ENCODE measurements at places on chromosomes 1 and 21.
A peak's percentile ranks its signal among the peaks of the same experiment; 100 is the strongest.

GRCh38 chr1:97619706-97620105 is 301.1 kb downstream of the DPYD start:
- DNase-seq, result no peak

DNA sequence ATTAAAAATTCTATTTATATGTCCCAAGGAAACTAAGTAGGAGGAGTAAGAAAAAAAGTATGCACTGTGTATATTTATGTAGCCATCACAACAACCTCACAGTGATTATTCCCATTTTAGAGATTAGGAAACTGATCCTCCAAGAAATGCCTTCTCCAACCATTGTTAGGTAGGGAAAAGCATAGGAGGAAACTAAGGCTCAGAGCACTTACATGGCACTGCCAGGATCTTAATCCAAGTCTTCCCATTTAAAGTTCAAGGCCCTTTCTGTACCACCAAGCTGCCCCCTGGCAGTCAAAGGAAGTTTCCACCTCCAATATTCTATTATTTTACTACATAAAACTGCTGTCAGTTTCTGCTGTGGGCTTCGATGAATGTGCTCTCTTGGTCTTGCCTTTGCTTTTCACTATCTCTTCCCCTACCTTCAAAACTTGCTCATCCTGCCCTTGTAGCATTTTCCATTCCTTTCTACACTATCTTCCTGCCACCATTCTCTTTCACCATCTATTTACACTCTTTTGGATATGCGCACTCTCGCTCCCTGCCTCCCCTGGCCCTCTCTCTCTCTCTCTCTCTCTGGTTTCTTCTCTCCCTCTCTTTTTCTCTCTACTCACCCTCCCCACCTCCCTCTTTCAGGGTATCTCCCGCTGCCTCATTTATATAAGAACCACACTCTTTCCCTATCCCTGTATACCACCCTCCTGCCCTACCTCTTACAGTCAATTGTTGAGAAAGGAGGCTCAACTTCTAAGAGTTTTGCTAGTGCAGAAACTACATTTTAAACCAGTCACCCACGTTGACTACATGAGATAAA is 34.0 kb downstream of the PUM1 start:
- no peak for DNase-seq

- DNase-seq, result no peak
Observed at GRCh38 chr1:17148950-17149608, 29.8 kb upstream of the PADI2 start.

- DNase-seq, result no peak
Observed at GRCh38 chr1:93814795-93815340, 64.1 kb downstream of the DNTTIP2 start.

- DNase-seq, result no peak
Observed at GRCh38 chr1:234721476-234722269, 111.7 kb upstream of the IRF2BP2 start.

GRCh38 chr1:110125810-110126209 is 13.6 kb downstream of the UBL4B start:
- peak; percentile 58 for DNase-seq

GRCh38 chr1:31588751-31589515 is 12.6 kb downstream of the TINAGL1 start:
- DNase-seq, result no peak

- no peak for DNase-seq
Observed at GRCh38 chr1:54882519-54882918, 4.5 kb downstream of the DHCR24 start.

DNA sequence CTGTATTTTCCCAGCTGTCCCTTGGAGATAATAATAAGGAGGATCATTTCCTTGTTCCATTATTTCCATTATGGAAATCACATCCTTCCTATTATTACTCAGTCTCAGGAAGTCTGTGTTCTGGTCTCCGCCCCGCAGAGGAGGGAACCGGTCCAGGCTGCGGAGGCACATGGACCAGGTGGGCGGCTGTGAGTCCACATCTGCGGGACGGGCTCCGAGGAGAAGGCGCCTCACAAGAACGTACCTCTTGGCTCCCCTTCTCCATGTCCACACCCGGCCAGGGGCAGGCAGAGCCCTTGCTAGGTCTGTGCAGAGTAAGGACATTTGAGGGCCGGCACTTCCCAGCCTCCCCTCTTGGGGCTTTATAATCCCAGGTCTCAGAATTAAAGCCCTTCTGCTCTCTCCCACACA is 14.6 kb downstream of the RAB7B start:
- no peak for DNase-seq

DNA sequence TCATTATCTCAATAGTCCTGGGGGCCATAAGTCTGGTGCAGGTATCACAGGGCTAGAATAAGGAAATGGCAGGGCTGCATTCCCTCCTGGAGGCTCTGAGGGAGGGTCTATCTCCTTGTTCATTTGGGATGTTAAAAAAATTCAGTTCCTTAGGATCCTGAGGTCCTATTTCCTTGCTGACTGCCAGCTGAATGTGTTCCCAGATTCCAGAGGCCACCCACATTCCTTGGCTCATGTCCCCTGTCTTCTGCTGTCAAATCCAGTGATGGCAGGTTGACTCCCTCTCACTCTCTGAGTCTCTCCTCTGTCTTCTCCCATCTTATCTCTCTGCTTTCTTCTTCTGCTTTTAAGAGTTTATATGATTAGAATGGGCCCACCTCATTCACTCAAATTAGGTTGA is 400.6 kb downstream of the PTPRU start:
- no peak for DNase-seq

GRCh38 chr1:189971656-189972055 is 506.0 kb downstream of the BRINP3 start:
- DNase-seq, result no peak

DNA sequence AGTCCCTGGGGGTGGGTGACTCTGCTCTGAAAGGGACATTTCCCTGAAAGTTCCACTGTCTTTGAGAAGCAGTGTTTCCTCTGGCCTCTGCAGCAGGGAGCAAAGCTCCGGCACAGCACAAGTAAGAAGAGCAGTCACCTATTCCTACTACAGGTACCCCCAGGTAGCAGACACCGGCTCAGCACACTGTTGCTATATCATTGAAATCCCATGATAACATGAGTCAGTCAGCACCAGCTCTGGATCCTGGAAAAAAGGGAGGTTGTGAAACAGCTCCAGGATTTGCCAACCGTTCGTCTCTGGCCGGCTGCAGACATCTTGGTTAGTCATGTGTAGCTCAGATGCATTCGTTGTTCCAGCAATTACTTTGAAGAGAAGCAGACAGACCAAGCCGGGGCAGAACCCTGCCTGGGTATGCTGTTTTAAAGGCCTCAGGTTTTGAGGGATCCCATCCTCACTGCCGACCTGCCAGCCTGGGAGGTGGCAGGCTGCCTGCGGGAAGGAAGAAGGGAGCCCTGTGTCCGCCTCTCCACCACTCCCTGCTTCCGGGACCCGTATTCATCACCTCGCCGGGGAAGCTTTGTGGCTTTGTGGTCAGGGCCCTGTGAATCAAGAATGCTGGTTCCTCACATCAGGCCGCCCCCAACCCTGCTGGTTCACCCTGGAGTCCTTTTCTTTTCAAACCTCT is 139.2 kb downstream of the CLIC6 start:
- no peak for DNase-seq

- no peak for DNase-seq
Observed at GRCh38 chr1:44347280-44347679, 7.8 kb downstream of the ERI3 start.

- no peak for DNase-seq
Observed at GRCh38 chr1:200373811-200374231, 36.0 kb downstream of the ZNF281 start.

DNA sequence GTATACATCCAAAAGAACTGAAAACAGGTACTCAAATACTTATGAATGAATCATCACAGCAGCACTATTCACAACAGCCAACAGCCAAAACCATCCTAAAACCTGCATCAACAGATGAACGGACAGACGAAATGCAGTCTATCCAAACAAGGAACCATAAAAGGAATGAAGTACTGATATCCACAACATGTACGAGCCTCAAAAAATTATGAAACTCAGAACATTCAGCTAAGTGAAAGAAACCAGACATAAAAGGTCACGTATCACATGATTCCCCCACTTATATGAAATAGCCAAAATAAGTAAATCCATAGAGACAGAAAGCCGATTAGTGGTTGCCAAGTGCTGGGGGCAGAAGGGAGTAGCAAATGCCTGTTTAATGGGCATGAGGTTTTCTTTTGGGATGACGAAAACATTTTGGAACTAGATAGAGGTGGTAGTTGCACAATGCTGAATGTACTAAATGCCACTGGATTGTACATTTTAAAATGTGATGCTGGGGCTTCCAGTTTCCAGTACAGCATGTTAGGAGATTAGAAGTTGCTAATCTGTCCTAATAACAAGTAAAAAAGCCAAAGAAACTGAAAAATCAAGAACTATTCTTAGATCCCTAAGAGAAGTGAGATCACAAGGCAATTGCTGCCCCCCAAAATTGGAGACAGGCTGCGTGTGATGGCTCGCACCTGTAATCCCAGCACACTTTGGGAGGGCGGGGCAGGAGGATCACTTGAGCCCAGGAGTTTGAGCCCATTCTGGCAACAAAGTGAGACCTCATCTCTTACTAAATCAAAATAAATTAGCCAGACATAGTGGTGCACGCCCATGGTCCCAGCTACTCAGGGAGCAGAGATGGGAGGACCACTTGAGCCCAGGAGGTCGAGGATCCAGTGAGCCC is 25.3 kb downstream of the CLSTN1 start:
- no peak for DNase-seq

- DNase-seq, result no peak
Observed at GRCh38 chr1:85656256-85656655, 52.0 kb downstream of the ZNHIT6 start.

DNA sequence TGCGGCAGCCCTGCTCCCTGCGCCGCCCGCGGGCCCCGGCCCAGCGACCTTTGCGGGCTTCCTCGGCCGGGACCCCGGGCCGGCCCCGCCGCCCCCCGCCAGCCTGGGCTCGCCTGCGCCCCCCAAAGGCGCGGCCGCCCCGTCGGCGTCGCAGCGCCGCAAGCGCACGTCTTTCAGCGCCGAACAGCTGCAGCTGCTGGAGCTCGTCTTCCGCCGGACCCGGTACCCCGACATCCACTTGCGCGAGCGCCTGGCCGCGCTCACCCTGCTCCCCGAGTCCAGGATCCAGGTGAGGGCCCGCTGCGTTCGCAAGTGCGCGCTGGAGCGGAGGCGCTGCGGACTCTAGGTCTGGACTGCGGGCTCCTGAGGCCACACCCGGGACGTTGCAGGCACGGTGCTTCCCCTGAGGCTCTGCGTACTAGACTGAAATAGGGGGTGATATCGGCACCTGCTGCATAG is 351 bp downstream of the MIXL1 start:
- no peak for DNase-seq

DNA sequence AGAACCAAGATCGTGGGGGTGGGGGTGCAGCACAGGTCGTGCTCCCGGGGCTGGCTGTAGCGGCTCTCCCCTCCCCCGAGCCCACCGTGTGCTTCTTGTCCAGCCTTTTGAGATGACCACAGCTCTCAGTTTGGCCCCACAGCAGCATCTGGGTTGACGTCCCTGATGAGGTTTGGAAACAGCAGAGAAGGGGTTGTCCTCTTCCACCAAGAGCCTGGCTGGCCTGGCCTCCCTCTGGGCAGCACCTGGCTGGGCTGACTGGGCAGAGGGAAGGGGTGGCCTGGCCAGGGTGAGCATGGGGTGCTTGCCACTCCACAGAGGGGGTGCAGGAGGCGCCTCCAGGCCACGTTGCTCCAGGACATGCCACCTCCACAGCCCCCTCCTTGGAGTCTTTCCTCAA is 61.5 kb downstream of the SKI start:
- DNase-seq, result no peak

GRCh38 chr1:240189386-240189989 is 97.8 kb downstream of the FMN2 start:
- DNase-seq, result peak; percentile 28

- no peak for DNase-seq
Observed at GRCh38 chr1:180243517-180244221, 13.6 kb downstream of the LHX4 start.

- DNase-seq, result no peak
Observed at GRCh38 chr21:14376854-14377253, 6.1 kb downstream of the HSPA13 start.

- DNase-seq, result no peak
Observed at GRCh38 chr1:90727917-90728501, 10.9 kb upstream of the BARHL2 start.

DNA sequence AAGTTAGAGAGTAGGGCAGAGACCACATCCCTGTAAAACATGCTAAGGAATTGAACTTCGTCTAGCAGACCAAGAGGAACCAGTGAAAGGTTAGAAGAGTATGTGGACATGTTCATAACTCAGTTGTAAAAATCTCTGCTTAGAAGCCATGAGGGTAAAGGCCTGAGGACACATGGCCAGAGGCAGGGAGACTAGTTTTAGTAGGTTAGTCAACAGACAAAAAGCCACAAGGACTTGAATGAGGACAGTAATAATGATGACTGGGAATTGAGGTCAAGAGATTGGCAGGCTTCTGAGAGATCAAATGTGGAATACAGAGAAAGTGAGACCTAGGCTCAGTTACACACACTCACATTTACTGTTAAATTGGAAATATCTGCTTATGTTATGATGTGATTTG is 205.5 kb upstream of the HOOK1 start:
- DNase-seq, result no peak

DNA sequence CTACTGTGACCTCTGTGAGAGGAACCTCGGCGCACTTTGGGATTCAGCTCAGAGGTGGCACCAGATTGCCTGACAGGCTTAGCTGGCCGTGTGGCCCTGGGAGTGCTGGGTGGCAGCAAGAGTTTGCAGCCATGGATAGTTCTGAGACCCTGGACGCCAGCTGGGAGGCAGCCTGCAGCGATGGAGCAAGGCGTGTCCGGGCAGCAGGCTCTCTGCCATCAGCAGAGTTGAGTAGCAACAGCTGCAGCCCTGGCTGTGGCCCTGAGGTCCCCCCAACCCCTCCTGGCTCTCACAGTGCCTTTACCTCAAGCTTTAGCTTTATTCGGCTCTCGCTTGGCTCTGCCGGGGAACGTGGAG is 67.5 kb downstream of the DISC1 start:
- no peak for DNase-seq

GRCh38 chr1:177517546-177517945 is 346.8 kb downstream of the BRINP2 start:
- DNase-seq, result no peak

DNA sequence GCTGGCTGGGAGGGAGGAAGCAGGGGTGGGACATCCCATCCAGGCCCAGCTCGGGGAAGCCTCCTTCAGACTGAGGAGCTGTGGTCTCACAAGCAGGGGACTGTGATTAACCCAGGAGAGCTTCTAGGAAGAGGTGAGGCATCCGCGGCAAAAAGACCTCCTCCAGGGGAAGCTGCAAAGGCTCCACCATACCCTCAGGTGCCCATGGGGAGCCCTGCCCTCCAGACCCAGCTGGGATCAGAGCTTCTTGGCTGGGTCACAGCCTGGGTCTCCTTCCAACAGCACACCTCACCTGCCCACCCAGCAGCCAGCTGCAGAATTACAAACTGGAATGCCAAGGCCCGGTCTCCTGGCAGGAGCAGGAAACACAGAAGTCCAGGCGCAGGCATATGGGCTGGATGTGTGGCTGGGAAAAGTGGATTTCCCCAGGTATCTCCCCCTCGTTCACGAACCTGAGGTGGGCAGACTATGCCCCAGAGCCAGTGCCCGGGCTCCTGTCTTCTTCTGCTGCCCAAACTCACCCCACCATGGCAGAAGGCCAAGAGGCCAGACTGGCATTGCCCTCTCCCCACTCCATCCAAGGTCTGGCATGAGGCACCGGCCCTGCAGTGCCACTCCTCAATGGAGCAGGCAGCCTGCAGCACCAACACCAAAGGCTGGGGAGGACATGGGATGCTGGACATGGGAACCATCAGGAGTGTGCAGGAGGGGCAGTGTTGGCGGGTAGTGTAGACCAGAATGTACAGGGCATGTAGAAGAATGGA is 15.4 kb upstream of the ARF1 start:
- no peak for DNase-seq

Data from NCI-H2029 treated with DMSO at 0.1 percent for 48 hours (cell line).